Activated naive CD8-positive, alpha-beta T cell treated with anti-CD3 and anti-CD28 coated beads, Interleukin-2, amount 10 ng/mL, durations not matched to agents 7 days and 5 days (primary cell): ENCODE measurements at places on chromosomes 13 and 19. TPM values are rescaled to one million over a fixed set of nuclear protein-coding genes. Genes with fewer than 3 reads are reported as not detected.

The WDR87 gene
- total RNA-seq, result not detected

The RLN3 gene
- total RNA-seq, result not detected

The TJP3 gene
- total RNA-seq, result 5.2 TPM

The SLC25A41 gene
- 0.91 TPM for total RNA-seq

The LSM14A gene
- total RNA-seq, result 141 TPM

The ACP7 gene
- total RNA-seq, result not detected

The SLC25A15 gene
- total RNA-seq, result 12.5 TPM

The ZIC5 gene
- not detected for total RNA-seq

The MYPOP gene
- total RNA-seq, result 12.0 TPM

The PPP5C gene
- total RNA-seq, result 87.4 TPM

The NAPSA gene
- 5.4 TPM for total RNA-seq

The ETHE1 gene
- total RNA-seq, result 57.1 TPM

The GPR18 gene
- total RNA-seq, result 25.9 TPM

The DNAAF3 gene
- not detected for total RNA-seq

The TRPC4 gene
- not detected for total RNA-seq

The PTH2 gene
- not detected for total RNA-seq

The C19orf81 gene
- total RNA-seq, result 0.75 TPM

The PRSS57 gene
- total RNA-seq, result not detected

The CYP4F12 gene
- 3.1 TPM for total RNA-seq

The FPR1 gene
- total RNA-seq, result not detected

The ADGRE1 gene
- 0.83 TPM for total RNA-seq

The RTBDN gene
- not detected for total RNA-seq

The SLC25A42 gene
- 22.0 TPM for total RNA-seq

The TSKS gene
- 2.4 TPM for total RNA-seq

The ATP8B3 gene
- 17.0 TPM for total RNA-seq

The TLE2 gene
- 5.0 TPM for total RNA-seq

The BCL3 gene
- 25.0 TPM for total RNA-seq

The GPR12 gene
- total RNA-seq, result not detected

The ZNF284 gene
- 4.1 TPM for total RNA-seq

The ABHD13 gene
- total RNA-seq, result 11.5 TPM

The CD33 gene
- 10.6 TPM for total RNA-seq

The SIX5 gene
- 1.8 TPM for total RNA-seq

The COMP gene
- not detected for total RNA-seq

The CD22 gene
- total RNA-seq, result 1.8 TPM

The ZNF541 gene
- total RNA-seq, result 1.2 TPM

The ADGRE2 gene
- total RNA-seq, result 0.54 TPM

The IZUMO4 gene
- 17.7 TPM for total RNA-seq

The KLK2 gene
- total RNA-seq, result not detected

The FFAR2 gene
- not detected for total RNA-seq

The TMEM59L gene
- not detected for total RNA-seq

The WDR62 gene
- total RNA-seq, result 24.9 TPM

The IL11 gene
- total RNA-seq, result 0.60 TPM

The PRRG2 gene
- total RNA-seq, result 1.5 TPM

The KLK12 gene
- not detected for total RNA-seq

The ZNF709 gene
- 4.9 TPM for total RNA-seq

The CRLF1 gene
- not detected for total RNA-seq

The MCOLN1 gene
- total RNA-seq, result 18.2 TPM

The MFSD12 gene
- total RNA-seq, result 90.8 TPM
